ENCODE measurements at places on chromosomes 3 and 15. TPM values are rescaled to one million over a fixed set of nuclear protein-coding genes. Genes with fewer than 3 reads are reported as not detected.
A peak's percentile ranks its signal among the peaks of the same experiment; 100 is the strongest.

- no peaks in the 10 kb centered on the region for H3K36me3 ChIP-seq
- no peak overlapping the region for H3K4me3 ChIP-seq
- H3K27ac ChIP-seq, result no peak overlapping the region
- H3K27me3 ChIP-seq, result peaks cover 36% of the 10 kb centered on the region
These were observed 8.6 kb downstream of the EPHB1 start for GRCh38 chr3:134803652-134804051.

RHOV gene
- not detected for total RNA-seq

LMAN1L gene
- 0.57 TPM for total RNA-seq

GRCh38 chr15:32108661-32109060 is 78.3 kb downstream of the CHRNA7 start:
- no peak for DNase-seq
- peaks cover 4% of the 10 kb centered on the region for H3K4me1 ChIP-seq
- H3K27me3 ChIP-seq, result peaks cover 40% of the 10 kb centered on the region
- H3K27ac ChIP-seq, result no peak overlapping the region
- no peaks in the 10 kb centered on the region for H3K36me3 ChIP-seq
- no peak overlapping the region for H3K4me3 ChIP-seq

DNA sequence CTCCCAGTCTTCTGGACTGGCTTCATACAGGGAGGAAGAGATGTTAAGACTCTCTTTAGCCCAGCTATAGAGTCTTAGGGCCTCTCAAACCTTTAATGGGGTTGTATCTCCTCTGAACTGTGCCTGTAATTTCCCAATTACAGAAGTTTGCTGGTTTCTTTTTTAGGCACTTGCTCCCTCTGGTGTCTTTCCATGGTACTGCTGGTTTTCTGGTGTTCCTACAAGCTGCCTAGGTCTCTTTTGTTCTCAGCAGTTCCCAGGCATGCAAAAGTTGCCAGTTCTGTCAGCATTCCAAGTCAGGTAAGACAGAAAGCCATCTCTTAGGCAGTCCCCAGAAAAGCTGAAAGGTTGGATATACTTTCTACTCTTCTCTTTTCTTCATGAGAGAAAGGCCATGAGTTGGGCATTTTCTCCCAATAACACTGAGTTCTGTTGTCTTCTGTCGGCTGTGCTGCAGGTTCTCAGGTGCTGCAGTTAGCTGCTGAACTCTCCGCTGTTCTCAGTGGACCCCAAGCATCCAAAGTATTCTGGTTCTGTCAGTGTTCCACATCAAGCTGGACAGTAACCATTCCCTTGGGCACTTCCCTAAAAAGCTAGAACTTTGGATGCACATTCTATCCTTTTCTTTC is 54.4 kb upstream of the EHHADH start:
- H3K4me3 ChIP-seq, result no peak overlapping the region
- peaks cover 42% of the 10 kb centered on the region for H3K36me3 ChIP-seq
- DNase-seq, result peak; percentile 39
- no peaks in the 10 kb centered on the region for H3K4me1 ChIP-seq

DNA sequence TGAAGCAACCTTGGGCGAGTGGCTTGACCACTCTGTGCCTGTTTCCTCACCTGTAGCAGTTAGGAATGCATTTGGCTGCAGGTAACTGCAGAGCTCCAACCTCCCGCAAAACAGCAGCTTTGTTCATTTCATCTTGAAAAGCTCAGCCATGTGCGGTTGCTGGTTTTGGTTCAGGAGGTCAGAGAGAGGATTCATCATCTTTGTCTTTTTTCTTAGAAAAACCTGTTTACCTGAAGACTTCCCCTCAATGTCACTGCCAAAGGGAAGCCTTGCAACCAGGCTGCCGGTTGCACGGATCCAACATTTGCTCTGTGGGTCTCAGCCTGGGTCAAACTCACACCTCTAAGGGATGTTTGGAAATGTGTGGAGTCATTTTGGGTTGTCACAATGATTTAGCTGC is 16.4 kb upstream of the FURIN start:
- peaks cover 16% of the 10 kb centered on the region for H3K4me1 ChIP-seq
- no peaks in the 10 kb centered on the region for H3K27me3 ChIP-seq
- no peak for DNase-seq
- no peaks in the 10 kb centered on the region for H3K36me3 ChIP-seq

DNA sequence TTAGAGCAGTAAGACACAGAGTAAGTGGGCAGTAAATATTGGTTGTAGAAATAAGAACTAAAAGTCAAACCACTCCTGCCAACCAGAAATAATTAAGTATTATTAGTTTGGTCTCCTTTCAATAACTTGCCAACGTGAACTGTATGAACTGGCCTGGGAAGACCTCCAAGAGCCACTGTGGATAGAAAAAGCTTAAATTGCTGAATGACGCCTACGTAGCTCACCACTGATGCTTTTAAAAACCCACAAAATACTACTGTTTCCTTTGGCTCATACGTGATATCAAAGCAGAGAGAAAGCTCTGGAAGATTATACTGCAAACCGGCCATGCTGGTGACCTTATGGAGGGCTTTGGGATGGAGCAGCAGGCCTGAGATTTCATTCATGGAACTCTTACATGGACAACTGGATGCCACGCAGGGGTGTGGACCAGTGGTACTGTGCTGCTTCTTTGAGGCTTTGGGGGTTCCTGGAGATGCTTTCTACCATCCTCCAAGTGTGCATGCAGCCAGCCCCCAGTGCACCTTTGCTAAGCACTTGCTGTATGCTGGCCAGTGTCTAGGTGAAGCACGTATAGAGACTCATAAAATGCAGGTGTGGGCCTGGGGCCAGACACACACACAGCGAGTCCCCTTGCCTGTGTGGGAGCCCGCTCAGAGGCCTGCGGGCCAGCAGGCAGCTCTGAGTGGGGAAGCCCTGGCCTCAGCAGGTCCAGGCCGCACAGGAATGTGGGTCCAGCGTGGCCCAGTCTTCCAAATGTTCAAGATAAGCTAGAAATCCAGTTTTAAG is 66.8 kb downstream of the ABTB1 start:
- peaks cover 2% of the 10 kb centered on the region for H3K27me3 ChIP-seq
- no peak for DNase-seq
- peaks cover 22% of the 10 kb centered on the region for H3K4me1 ChIP-seq
- H3K27ac ChIP-seq, result no peak overlapping the region
- no peak overlapping the region for H3K4me3 ChIP-seq

- no peak overlapping the region for H3K4me3 ChIP-seq
- H3K36me3 ChIP-seq, result no peaks in the 10 kb centered on the region
- no peaks in the 10 kb centered on the region for H3K4me1 ChIP-seq
- H3K27me3 ChIP-seq, result no peaks in the 10 kb centered on the region
These were observed 48.7 kb upstream of the TSC22D2 start for GRCh38 chr3:150359381-150359780.

CISH gene
- 8.1 TPM for total RNA-seq

RBP2 gene
- not detected for total RNA-seq

DNA sequence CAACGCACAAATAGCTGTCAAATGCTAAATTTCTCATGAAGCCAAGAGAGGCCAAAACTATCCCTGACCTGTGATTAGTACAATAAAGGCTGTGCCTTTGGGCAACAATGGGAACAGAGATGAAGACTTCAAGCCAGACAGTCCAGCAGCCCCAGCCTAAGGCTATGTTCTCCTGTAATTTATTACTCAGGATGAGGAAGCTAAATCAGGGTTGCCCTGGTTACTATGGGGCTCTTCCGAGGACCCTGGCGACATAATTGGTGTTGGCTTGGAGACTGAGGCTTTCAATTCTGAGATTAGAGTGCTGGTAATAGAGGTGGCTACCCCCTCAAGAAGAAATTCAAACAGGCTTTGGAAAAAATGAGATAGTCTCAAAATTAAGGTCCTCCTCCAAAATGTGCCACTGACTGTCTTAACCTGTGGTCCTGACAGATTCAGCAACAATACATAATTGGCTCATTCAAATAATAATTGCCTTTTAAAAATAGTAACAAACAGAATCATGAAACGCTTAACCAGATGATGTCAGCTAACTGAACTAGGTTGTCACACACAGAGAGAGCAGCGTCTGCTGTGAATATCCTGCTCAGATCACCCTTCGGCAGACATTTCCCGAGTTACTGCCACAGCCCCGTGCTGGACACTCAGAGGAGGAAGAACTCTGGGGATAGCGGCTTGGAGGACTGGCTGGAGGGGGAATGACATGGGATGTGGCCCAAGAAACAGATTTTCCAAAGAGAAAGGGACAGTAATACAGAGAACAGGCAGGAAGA is 43.0 kb downstream of the NSMCE3 start:
- no peaks in the 10 kb centered on the region for H3K4me1 ChIP-seq
- H3K4me3 ChIP-seq, result no peak overlapping the region
- H3K36me3 ChIP-seq, result no peaks in the 10 kb centered on the region
- peaks cover 22% of the 10 kb centered on the region for H3K27me3 ChIP-seq
- no peak overlapping the region for H3K27ac ChIP-seq
- DNase-seq, result no peak

DNA sequence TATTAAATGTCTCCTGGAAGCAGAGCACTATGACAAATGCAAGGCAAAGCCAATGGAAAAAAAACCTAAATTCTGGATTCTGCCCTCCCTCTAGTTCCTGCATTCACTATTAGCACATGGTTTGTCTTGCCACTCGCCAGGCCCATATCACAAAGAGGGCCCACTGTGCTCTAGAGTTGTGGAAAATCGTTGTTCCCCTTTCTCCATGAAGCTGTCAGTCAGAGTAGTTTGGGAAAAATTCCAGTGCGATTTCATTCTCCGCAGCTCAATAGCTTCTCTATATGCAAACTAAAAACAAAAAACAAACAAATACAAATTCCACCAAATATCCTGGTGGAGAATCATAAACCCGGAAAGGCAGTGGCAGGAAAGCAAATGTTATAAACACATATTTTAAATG is 77.3 kb downstream of the RORA start:
- H3K36me3 ChIP-seq, result no peaks in the 10 kb centered on the region
- H3K4me1 ChIP-seq, result no peaks in the 10 kb centered on the region
- no peak overlapping the region for H3K27ac ChIP-seq

DNA sequence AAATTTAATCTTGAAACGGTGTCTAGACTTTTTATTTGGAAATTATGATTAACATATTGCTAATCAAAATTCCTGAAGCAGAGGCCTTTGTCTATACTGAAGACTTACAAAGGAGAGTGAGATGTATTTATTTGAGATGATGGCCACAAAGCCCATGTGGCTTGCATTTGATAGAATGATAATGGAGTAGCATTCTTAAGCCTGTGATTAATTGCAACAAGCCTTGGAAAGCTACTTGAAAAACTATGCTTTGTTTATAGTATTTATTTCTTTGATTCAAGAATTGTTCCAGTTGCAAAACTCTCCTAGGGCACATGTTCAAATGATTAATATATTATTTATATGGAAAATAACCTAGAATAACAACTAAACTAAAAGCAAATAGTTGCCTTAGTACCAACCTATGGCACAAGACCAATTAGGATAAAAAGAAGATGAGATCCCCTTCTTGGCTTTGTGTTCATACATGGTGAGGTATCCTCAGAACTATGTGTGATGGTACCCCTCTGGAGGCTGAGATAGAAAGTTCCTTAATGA is 244.1 kb upstream of the TBL1XR1 start:
- DNase-seq, result no peak
- no peaks in the 10 kb centered on the region for H3K27me3 ChIP-seq
- no peak overlapping the region for H3K27ac ChIP-seq
- H3K4me3 ChIP-seq, result no peak overlapping the region
- H3K4me1 ChIP-seq, result no peaks in the 10 kb centered on the region

TRPM1 gene
- total RNA-seq, result not detected

DNASE1L3 gene
- total RNA-seq, result 0.66 TPM

- DNase-seq, result no peak
- H3K27me3 ChIP-seq, result no peaks in the 10 kb centered on the region
- H3K36me3 ChIP-seq, result peaks cover 4% of the 10 kb centered on the region
- no peaks in the 10 kb centered on the region for H3K4me1 ChIP-seq
- peak overlapping the region; percentile 61 for H3K27ac ChIP-seq
These were observed 38.0 kb upstream of the TKT start for GRCh38 chr3:53293867-53294266.

- H3K27ac ChIP-seq, result no peak overlapping the region
- H3K4me1 ChIP-seq, result no peaks in the 10 kb centered on the region
- H3K4me3 ChIP-seq, result no peak overlapping the region
- no peaks in the 10 kb centered on the region for H3K36me3 ChIP-seq
- peaks cover 15% of the 10 kb centered on the region for H3K27me3 ChIP-seq
These were observed 809.9 kb downstream of the MCTP2 start for GRCh38 chr15:95041297-95041696.

GRCh38 chr15:28107111-28107903 is 8.2 kb upstream of the OCA2 start:
- H3K27me3 ChIP-seq, result peaks cover 19% of the 10 kb centered on the region
- no peak for DNase-seq
- peak overlapping the region; percentile 15 for H3K27ac ChIP-seq
- peak overlapping the region; percentile 88 for H3K4me3 ChIP-seq
- peaks cover 16% of the 10 kb centered on the region for H3K4me1 ChIP-seq

- no peak for DNase-seq
- H3K4me3 ChIP-seq, result no peak overlapping the region
- no peaks in the 10 kb centered on the region for H3K27me3 ChIP-seq
- no peaks in the 10 kb centered on the region for H3K36me3 ChIP-seq
These were observed 124.2 kb downstream of the ASB7 start for GRCh38 chr15:100726421-100727190.

DUOXA2 gene
- not detected for total RNA-seq

LINGO1 gene
- total RNA-seq, result not detected

- H3K27ac ChIP-seq, result peak overlapping the region; percentile 50
- no peaks in the 10 kb centered on the region for H3K4me1 ChIP-seq
- no peak overlapping the region for H3K4me3 ChIP-seq
- H3K36me3 ChIP-seq, result no peaks in the 10 kb centered on the region
These were observed 9.7 kb upstream of the LARP6 start for GRCh38 chr15:70863450-70864218.

- no peak for DNase-seq
- H3K27ac ChIP-seq, result no peak overlapping the region
- H3K36me3 ChIP-seq, result no peaks in the 10 kb centered on the region
- no peaks in the 10 kb centered on the region for H3K4me1 ChIP-seq
- H3K4me3 ChIP-seq, result no peak overlapping the region
These were observed 122.6 kb downstream of the KCNMB2 start for GRCh38 chr3:178658694-178659325.

ZCWPW2 gene
- 0.62 TPM for total RNA-seq

C3orf20 gene
- total RNA-seq, result 0.44 TPM

CYP11A1 gene
- not detected for total RNA-seq

- H3K27me3 ChIP-seq, result no peaks in the 10 kb centered on the region
- DNase-seq, result peak; percentile 64
- H3K36me3 ChIP-seq, result no peaks in the 10 kb centered on the region
- no peak overlapping the region for H3K4me3 ChIP-seq
- H3K4me1 ChIP-seq, result no peaks in the 10 kb centered on the region
These were observed 196.8 kb downstream of the GOLGA6L6 start for GRCh38 chr15:20344601-20345400.

DZIP1L gene
- total RNA-seq, result not detected

DNA sequence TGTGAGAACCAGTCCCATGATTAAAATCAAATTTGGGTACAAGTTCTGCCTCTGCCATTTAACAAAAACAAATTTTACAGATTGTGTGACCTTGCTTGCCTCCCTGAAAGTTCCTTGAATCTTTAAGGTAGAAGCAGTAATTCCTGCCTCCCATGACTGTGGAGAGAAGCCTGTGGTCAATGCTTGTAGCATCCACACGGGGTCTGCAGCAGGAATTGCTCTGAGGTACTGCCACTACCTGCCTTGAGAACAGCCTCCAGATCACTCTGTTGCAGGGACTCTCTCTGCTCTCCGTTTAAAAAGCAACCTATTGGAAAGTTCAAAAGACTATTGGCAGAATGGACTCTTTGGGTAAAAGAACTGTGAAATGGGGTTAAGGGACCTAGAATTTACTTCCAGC is 75.9 kb downstream of the SST start:
- no peaks in the 10 kb centered on the region for H3K4me1 ChIP-seq
- H3K36me3 ChIP-seq, result no peaks in the 10 kb centered on the region
- H3K27me3 ChIP-seq, result peaks cover 50% of the 10 kb centered on the region

- peaks cover 29% of the 10 kb centered on the region for H3K4me1 ChIP-seq
- peaks cover 4% of the 10 kb centered on the region for H3K36me3 ChIP-seq
- no peaks in the 10 kb centered on the region for H3K27me3 ChIP-seq
- no peak for DNase-seq
These were observed 2.1 kb upstream of the ARMC8 start for GRCh38 chr3:138184994-138185393.
